T-helper 2 cell treated with Interferon-gamma antibody and Interleukin-4, amounts not matched to agents 100 ng/mL and 5 ng/mL, for 36 hours (primary cell): ENCODE measurements at places on chromosomes 5 and 9. TPM values are rescaled to one million over a fixed set of nuclear protein-coding genes. Genes with fewer than 3 reads are reported as not detected.

Gene SLC1A3
- total RNA-seq = not detected in 2 replicates

Gene MLANA
- not detected in 2 replicates for total RNA-seq

Gene UBTD2
- total RNA-seq = 11.1 and 11.8 TPM in 2 replicates

Gene GFI1B
- not detected in 2 replicates for total RNA-seq

Gene C5orf58
- not detected in 2 replicates for total RNA-seq

Gene GPR150
- 0.30 and 0.48 TPM in 2 replicates for total RNA-seq

Gene ITGA2
- total RNA-seq = 5.4 and 6.5 TPM in 2 replicates

Gene TAF11L10
- not detected in 2 replicates for total RNA-seq

Gene GRAMD2B
- total RNA-seq = 4.4 and 5.2 TPM in 2 replicates

Gene FOXD4L4
- total RNA-seq = 0.09 and 0.23 TPM in 2 replicates

Gene IGFBPL1
- total RNA-seq = 0.20 TPM in 1 of 2 replicates, not detected in the other

Gene PTPRD
- not detected in 2 replicates for total RNA-seq

Gene FAM200C
- 1.0 TPM in 2 replicates for total RNA-seq

Gene DPP7
- total RNA-seq = 221 and 229 TPM in 2 replicates

Gene EIF4E1B
- not detected in 2 replicates for total RNA-seq

Gene TSSK1B
- not detected in 2 replicates for total RNA-seq

Gene CATSPER3
- total RNA-seq = 0.70 and 0.95 TPM in 2 replicates

Gene GPRIN1
- total RNA-seq = 2.1 and 2.4 TPM in 2 replicates

Gene NIM1K
- 0.34 and 0.77 TPM in 2 replicates for total RNA-seq

Gene MAMDC2
- total RNA-seq = not detected in 2 replicates

Gene EMB
- total RNA-seq = 131 and 138 TPM in 2 replicates

Gene GRM6
- total RNA-seq = not detected in 2 replicates
